ENCODE measurements at places on chromosomes 2 and 18.

GRCh38 chr2:112257575-112257974 is 2.7 kb upstream of the ZC3H8 start:
- no peak for DNase-seq

DNA sequence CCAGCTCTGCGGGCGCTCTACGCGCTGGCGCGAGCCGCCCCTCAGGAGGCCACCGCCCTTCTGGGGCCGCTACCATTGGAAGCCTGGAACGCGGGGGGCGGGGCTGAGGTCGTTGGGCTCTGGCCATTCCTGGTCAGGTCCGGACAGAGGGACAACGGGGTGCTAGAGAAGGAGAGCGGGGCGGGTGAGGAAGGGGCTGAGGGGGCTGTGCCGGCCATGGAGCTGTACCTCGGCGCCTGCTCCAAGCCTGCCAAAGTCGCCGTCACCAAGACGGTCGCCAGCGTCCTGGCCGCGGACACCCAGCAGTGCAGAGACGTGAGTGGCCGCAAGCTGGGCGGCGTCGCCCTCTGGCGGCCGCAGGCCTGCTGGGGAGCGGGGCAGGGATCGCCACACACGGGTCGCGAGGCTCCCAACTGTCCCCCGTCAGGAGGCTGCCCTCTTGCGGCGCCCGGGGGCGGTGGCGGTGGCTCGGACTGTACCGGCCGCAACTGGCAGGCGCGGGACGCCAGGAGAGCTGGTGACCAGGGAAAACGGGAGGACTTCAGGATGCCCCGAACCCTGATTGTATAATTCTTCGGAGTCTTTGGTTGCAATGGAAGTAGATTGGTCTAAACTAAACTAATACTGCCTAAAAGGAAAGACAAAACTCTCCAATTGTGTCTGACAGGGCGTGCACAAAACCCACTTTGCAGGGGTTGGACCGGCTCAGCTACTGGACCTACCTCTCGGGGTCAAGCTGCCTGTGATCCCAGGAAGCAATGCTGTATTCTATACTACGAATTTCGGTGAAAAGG is at the start of gene FSIP2:
TSS of gene FSIP2 (plus strand) at position 126 of the 794 bp plus-strand sequence. CDS start at position 217, 91 bp downstream.
- DNase-seq, result peak; percentile 48

DNA sequence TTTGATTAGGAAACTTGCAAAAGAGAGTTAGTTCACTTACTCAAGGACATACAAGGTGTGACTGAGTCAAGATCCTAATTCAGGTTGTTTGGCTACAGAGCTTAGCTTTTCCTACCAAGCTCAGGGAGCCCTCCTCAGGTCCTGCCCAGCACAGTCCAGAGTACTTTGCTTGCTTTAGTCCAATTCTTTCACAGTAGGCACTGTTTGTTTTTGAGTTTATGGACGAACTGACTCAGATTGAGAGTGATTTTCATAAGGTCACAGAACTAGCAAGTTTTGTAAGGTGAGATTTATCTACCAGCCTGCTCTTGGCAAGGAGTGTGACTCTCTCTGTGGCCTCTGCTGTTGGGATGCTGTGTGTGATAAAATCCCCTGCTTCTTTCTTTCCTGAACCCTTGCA is 310.5 kb downstream of the PTPRM start:
- no peak for DNase-seq

- DNase-seq, result no peak
Measured at GRCh38 chr2:27647289-27647688, 16.1 kb downstream of the SUPT7L start.

- DNase-seq, result no peak
Measured at GRCh38 chr18:63063171-63063570, 256.4 kb downstream of the BCL2 start.

DNA sequence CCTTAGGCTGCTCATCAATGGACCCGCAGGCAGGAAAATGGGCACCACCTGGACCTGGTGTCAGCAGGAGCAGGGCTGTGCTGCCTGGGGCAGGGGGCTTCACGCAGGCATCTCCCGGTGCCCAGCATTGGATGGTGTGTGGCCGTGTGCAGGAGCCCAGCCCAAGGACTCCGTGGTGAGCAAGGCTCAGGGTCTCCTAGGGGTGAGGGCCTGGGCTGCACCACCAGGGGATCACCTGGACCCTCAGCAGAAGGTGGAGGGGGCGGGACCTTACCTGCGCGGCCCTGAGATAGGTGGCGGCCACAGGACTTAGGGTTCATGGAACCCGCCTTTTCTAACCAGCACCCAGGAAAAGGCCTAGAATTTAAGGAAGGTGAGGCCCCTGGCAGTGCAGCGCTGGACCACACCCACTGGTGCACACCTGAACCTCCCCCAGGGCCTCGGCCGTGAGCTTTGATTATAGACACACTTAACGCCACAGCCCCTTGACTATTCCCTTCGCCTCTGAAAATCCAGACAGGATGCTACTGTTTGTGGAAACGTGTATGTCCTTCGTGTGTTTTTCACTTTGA is 89.0 kb downstream of the TMEM18 start:
- no peak for DNase-seq

GRCh38 chr2:234914371-234915154 is 37.3 kb upstream of the SH3BP4 start:
- no peak for DNase-seq

DNA sequence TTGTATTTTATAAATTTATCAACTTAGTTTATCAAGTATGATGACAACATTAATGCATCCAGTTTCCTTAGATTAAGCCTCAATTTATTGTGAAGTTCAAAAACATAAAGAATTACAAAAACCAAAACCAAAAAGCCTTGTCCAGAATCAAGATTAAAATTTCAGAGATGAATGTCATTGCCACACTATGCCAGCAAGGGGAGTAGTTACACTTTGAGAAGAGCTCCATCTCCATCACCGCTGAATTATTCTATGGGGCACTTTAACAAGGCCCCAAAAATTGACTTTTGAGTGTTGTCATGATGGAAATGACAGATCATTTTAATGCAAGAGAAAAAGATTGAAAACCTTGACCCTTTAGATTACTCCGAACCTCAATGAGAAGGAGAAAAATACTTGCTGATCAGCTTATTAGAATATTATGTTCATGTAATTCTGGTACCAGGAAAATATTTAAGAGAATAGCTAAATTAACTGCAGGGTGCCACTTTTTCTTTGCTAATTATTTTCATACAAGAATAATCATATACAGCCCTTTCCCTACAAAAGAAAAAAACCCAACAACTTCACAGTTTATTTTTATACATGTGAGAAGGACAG is 152.5 kb upstream of the AQP4 start:
- no peak for DNase-seq

GRCh38 chr2:65311596-65311995 is 84.0 kb downstream of the ACTR2 start:
- DNase-seq, result no peak

- no peak for DNase-seq
Measured at GRCh38 chr2:114685102-114685501, 242.7 kb downstream of the DPP10 start.

DNA sequence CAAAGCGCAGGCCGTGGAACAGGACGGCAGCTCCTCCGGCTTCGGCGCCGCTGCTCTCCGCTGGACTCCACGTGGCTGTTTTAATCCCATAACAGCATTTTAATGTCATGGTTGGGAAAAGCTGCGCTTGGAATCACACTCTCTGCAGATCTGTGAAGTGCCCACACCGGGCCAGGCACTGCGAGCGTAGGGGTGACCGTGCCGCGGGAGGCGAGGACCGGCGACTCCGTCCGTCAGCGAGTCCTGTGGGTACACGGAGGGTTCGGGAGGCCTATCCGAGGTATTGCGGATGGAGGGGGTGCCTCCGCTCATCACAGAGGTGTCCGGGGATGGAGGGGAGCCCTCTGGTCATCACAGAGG is 198.0 kb upstream of the SALL3 start:
- DNase-seq, result no peak

GRCh38 chr2:241896746-241897201 is 27.2 kb downstream of the RTP5 start:
- DNase-seq, result no peak

- DNase-seq, result peak; percentile 95
Measured at GRCh38 chr2:96485751-96486651, 19.2 kb downstream of the NEURL3 start.

DNA sequence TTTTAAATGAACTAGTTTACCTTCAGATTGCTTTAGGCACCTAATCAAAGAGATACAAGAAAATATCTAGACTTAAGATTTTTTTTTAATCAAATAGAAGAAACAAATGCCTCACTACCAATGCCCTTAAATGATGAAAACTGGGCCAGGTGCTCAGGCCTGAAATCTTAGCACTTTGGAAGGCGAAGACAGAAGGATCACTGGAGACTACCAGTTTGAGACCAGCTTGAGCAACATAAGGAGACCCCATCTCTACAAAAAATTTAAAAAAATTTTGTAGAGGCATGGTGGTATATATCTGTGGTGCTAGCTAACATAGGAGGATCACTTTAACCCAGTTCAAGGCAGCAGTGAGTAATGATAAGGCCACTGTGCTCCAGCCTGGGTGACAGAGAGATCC is 675.1 kb downstream of the NRXN1 start:
- no peak for DNase-seq

- no peak for DNase-seq
Measured at GRCh38 chr2:207254591-207255464, 89.1 kb upstream of the KLF7 start.

GRCh38 chr2:204264621-204265140 is 280.6 kb upstream of the PARD3B start:
- no peak for DNase-seq

GRCh38 chr2:231039821-231040364 is 2.6 kb downstream of the C2orf72 start:
- no peak for DNase-seq

DNA sequence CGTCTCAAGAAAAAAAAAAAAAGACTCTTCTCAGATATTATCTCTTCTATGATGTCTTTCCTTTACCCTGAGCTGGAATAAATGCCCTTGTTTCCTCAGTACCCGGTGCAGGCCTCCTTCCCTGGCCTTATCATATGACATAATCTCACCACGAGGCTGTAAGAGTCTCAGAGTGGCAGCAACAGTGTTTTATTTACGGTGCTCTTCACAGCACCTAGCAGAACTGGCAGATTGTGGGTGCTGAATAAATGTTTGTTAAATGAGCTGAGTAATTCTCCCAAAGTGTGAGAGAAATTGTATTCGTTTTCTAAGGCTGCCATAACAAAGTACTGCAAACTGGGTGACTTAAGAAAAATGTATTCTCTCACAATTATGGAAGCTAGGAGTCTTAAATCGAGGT is 82.8 kb upstream of the CD28 start:
- no peak for DNase-seq

DNA sequence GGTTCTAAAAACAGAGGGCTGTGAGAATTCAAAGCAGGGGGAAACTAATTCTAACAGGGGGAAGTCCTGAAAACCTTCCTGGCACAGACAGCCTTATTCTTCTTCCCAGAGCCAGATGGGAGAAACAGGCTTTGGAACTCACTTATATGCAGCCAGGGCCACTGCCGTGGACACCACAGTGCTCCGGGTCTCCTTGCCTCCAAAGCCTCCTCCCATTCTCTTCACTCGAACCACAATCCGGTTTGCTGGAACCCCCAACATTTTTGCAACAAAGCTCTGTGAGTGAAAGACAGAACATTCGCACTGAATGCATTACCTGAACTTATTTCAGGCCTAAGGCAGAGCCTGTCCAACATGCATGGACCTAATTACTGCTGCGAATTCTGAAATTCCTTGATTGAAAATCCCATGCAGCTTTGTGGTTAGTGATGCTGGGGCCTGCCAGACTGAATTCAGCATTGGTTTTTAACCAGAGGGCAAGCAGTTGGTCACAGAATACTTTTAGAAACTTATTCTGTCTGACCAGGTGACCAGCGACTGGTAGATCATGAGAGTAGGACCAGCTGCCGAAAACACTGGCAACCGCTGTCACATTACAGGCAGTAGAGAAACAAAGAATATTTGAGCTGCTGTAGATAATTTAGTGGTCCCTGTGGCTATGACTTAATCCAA is 48.6 kb downstream of the XDH start:
- DNase-seq, result no peak

Data from activated CD8-positive, alpha-beta memory T cell treated with anti-CD3 and anti-CD28 coated beads, Interleukin-2, amount 10 ng/mL, durations not matched to agents 7 days and 5 days (primary cell).